HT1080 (cell line): ENCODE measurements at places on chromosomes 2 and 18.

DNA sequence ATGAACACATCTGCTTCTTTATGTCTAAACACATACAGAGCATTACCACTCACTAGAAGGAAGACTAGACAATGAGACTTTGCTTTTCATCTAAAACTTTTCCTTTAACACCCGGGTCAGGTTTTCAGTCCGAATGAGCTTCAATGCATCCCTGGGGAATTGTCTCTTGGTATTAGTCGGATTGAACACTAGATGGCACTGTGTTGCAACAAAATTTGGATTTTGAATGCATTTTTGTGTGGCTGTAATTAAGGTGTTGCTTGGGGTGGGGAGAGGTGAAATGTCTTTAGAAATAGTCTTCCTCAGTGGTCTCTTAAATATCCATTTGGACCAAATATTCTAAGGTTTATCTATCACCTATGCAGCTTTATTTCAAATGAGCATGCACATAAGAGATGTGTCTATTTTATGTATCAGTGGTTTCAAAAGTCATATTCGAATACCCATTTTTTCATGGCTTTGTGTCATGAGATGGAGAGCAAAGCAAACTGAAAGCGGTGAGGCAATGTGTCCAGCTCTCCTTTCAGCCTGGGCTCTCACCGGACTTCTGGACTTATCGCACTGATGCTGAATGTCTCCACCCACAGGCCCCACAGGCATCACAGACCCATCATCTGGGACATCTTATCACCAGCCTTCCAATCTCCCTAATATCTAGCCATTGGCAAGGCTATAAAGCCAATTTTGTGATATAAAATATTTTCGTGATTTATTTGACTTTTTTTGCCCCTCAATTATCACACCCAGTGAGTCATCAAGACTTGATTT is 510.3 kb downstream of the RNF144A start:
- peak; percentile 34 for DNase-seq

- no peak for DNase-seq
These were observed 17.1 kb downstream of the TRIB2 start for GRCh38 chr2:12733846-12734245.

DNA sequence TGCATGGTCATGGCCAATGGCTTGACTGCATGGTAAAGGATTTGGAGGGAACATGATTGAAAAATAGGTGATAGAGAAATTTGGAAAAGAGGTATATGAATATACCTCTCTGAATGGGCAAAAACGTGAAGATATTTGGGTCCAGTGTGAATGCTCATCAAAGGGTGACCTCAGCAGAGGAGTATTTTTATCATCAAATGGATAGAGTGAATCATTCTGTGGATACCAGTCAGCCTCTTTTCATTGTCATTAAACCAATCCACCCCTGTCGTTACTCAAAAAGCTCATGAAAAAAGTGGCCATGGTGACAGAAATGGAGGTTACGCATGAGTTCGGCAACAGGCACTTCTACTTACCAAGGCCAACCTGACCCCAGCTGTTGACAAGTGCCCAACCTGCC is 1074.7 kb downstream of the TSN start:
- no peak for DNase-seq

DNA sequence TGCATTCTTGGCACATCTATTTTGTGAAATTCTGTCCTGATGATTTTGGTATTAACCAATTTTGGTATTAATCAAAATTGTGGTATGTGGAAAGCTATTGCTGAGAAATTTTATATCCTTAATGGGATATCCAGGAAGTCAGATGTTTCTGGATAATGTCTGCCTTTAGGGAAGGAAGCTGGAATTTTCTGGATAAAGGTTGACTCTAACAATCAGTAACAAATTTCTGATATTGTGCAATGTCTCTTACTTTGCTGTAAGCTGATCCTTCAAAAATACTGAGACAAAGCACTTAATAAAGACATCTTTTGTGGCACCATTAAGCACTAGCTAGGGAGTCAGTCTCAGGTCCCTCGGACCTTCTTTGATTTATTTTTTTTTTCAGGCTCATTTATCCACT is 100.8 kb upstream of the UGP2 start:
- no peak for DNase-seq

- no peak for DNase-seq
These were observed 18.7 kb downstream of the NBEAL1 start for GRCh38 chr2:203033395-203033794.

- DNase-seq = no peak
These were observed 16.1 kb downstream of the DYTN start for GRCh38 chr2:206701952-206702605.

DNA sequence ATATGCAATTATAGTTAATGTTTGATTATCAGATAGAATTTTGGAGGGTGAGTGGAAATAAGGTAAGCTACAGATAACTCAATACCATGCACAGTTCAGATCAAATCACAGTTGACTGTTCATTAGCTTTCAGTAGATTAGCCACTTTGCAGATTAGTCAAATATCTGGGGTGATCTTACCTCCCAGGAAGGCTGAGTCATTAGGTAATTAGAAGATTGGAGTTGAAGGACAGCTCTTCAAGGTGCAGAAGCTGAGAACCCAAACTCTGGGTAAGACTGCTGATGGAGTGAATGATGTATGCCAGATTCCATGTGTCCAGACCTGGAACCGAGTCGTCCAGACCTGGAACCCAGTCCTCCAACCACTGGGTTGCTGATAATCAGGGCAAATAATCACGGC is 262.8 kb upstream of the UBE2E3 start:
- no peak for DNase-seq

DNA sequence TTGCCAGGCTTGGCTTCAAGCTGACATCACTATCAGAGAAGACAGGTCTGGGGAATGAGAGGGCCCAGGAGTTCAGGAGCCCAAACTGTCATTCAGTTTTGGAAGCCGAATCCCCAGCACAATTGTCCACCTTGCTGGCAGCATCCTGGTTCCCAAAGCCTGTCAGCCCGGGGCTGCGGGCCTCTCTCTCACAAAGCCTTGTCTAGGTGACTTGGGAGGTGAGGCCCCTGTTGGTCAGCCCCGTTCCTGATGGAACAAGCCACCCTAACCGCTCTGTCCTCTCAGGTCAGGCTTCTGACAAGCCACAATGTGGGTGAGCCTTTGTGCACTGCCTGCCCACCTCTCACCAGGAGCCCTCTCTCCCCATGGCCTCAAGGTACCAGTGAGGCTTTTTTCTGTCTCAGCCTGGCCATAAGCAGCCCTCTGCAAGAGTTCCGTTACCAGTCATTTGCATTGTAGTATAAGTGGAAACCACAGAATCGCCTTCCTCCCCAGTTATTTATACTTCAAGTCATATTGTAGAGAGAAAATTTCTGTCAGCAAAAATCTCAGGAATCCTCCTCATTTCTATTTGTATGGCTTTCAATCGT is 100.6 kb downstream of the MSH2 start:
- no peak for DNase-seq

- DNase-seq = peak; percentile 91
These were observed 91.5 kb upstream of the NRP2 start for GRCh38 chr2:205590759-205591158.

DNA sequence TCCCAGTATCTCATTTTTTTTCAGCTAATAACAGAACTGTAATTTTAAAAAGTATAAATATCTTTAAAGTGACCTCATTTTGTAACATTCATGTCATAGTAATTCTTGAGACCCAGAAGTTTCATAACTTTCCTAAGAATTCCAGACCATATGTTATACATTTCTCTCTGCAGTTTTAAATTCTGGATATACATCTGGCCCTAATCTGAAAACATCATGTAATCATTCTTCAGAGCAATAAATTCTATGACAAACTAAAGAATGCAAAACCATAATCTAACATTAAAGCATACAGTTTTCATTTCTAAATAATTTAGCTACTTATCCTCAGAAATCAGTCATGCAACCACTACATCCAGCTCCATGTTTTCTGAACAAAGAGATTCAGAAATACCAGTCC is 198.3 kb upstream of the SLC35G4 start:
- DNase-seq = no peak

GRCh38 chr2:28047681-28048080 is 157.2 kb downstream of the BABAM2 start:
- DNase-seq = peak; percentile 14

GRCh38 chr2:67994716-67995115 is 68.1 kb downstream of the C1D start:
- no peak for DNase-seq

- DNase-seq = peak; percentile 6
These were observed 299.1 kb upstream of the SPRED2 start for GRCh38 chr2:65731476-65731875.

DNA sequence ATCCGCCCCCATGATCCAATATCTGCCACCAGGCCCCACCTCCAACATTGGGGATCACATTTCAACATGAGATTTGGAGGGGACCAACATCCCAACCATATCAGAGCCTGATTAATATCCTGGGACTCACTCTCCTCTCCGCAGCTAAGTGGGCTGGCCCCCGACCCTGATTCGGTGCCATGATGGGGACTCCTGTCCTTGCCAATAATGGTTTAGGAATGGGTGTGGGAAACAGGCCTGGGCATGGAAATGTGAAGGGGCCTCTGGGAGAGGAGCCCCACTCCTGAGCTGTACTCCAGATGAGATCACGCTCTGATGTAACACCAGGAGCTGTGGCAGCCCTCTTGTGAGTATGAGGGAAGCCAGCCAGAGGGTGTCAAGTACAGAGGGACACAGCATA is 77.3 kb upstream of the SMAD7 start:
- DNase-seq = no peak

DNA sequence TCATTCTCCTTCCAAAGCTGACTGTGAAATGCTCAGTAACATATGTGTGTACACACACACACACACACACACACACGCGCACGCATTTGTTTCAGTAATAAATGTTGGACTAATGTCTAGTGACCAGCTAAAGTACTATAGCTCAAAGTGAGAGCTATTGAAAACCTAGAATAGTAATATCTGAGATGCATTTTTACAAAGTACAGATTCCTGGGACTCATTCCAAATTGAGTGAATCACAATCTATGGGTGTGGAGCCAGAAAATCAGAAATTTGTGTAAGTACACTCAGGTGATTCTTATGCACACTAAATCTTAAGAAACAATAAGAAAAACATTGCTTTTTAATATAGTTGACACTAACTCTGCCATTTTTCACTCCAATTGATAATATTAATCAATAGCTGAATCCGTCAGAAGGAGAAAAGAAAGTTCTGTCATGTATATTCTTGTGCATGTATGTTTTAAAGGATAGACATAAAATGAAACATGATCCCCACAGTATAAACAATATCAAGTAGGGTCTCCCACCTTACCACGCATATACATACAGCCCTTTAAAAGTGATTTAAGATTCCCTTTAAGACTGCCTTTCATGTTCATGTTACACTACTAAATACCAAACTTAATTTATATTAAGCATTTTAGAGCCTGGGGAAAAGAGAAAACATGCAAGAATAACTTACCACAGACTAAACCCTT is 123.5 kb downstream of the ATAD2B start:
- peak; percentile 54 for DNase-seq

GRCh38 chr2:9974343-9974742 is 22.9 kb downstream of the GRHL1 start:
- no peak for DNase-seq

DNA sequence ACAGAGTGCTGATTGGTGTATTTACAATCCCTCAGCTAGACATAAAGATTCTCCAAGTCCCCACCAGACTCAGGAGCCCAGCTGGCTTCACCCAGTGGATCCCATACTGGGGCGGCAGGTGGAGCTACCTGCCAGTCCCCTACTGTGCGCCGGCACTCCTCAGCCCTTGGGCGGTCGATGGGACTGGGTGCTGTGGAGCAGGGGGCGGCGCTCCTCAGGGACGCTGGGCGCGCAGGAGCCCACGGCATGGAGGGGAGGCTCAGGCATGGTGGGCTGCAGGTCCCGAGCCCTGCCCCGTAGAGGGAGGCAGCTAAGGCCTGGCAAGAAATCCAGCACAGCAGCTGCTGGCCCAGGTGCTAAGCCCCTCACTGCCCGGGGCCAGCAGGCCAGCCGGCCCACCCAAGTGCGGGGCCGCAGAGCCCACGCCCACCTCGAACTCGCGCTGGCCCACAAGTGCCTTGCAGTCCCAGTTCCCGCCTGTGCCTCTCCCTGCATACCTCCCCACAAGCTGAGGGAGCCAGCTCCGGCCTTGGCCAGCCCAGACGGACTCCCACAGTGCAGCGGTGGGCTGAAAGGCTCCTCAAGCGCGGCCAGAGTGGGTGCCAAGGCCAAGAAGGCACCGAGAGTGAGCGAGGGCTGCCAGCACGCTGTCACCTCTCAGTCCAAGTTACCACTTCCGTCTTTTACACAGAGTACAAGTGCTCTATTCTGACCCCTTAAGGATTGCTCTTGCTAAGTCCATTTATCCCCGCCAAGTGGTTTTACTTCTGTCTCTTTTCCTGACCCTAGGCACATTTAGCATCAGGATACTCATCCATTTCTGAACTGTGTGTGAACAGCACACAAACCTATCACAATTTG is 1.7 kb upstream of the RPE start:
- no peak for DNase-seq

GRCh38 chr2:234322766-234323465 is 174.0 kb downstream of the ARL4C start:
- DNase-seq = no peak

GRCh38 chr2:198857246-198857645 is 600.5 kb downstream of the SATB2 start:
- no peak for DNase-seq

- DNase-seq = no peak
These were observed 8.7 kb upstream of the B3GNT2 start for GRCh38 chr2:62187246-62187645.

DNA sequence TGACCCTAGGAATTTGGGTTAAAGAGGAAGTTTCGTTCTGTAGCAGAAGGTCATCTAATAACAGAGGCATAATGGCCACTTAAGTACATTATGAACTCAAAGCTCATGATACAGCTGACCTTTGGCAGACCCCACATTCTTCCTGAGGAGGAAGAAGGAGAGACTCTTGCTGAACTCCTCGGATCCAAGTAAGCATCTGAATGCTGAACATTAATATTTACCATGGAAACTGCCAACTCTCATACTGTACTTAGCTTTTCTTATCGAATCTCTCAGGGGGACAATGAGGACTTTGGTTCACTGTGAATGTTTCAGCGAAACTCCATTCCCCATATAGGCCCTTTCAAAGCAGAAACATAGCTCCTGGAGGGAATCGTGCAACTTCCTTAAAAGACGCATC is 781.4 kb upstream of the GYPC start:
- no peak for DNase-seq

DNA sequence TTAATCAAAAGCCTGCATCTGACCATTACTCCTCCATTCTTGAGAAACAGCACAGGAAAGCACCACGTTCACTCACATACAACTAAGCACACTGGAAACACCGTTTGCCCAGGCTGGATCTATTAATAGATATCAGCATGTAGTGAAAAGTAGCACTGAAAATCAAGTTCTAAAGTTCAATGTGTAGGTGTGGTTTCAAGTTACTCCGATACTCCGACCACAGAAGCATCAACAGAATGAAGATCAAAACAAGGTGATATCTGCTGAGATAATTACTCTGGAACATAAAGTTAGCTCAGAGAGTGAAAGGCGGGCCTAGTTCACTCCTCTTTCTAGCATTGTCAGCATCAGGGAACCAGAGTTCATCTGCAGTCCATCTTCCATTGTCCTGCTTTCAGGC is 1367.4 kb upstream of the ACVR2A start:
- no peak for DNase-seq
